ENCODE measurements at places on chromosomes 1 and 21.

- no peak for DNase-seq
These were observed 414.2 kb downstream of the PTPRU start for GRCh38 chr1:29650476-29650875.

DNA sequence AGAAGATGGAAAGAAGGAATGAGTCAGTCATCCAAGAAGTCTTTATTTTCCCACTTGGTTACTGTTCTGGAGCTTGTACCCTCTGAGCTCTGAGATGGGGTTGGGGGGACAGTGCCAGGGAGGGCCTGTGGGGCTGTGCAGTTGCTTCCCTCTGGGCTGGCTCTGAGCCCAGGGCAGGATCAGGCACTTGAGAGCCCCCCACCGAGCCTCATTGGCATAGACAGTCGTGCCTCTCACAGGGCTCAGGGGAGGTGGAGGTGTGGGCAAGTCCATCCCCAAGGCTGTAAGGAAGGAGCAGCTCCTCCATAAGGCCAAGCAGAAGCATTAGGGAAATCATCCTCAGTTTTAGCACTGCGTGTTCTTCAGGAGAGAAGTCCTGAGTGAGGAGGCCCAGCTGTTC, 2.5 kb upstream of the ARL8A start:
- DNase-seq, result no peak

DNA sequence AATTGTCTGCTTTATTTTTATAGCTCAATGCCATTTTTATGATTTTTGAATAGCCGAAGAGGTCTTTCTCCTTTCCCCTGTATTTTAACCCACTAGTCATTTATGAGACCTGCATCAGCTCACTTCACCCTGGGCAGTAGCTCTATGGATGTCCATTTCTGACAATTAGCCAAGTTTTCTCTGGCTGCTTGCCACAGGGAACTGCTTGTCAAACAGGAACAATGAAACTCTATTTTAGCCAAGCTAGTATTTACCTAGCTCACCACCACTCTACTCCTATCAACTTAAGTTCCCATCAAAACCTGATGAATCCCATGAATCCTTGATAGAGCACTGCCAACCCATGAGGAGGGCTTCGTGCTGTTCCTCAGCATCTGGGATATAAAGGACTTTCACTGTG, 406.7 kb downstream of the RWDD3 start:
- no peak for DNase-seq

GRCh38 chr1:93775224-93775623, 93.6 kb upstream of the BCAR3 start:
- no peak for DNase-seq

DNA sequence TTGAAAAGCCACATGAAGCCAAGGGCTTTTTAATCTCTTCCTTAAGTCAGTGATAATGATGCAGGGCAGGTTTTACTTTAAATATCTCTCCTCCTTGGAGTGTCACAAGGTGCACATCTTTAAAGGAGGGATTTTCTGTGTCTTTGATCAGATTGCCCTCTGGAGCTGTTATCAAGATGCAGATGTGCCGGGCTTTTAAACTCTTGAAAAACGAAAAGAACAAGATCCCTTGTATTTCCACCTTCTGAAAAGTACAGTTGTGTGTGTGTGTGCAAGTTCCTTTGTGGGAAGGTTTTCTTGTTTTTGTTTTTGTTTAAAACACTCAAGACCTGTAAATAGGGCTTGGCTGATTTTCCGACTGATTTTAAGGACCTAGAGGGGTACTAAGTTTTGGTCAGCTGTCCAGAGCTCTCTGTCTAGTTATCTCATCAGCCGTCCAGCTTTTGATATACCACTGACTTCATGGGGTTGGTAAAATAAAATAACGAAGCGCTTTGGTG, 1.6 kb downstream of the MARK1 start:
- DNase-seq, result no peak

DNA sequence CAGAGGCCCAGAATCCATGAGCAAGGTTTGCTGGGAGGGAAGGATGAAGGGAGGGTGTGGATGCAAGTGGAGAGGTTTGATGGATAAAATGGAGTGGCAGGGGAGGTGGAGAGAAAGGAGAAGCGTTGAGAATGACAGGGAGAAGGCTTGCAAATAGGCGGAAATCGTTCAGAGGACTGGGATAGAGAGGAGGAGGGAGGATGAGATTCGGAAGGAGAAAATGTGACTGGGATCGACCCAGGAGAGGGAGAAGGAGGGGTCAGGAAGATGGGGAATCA, 376 bp downstream of the AVPR1B start:
- DNase-seq, result no peak

DNA sequence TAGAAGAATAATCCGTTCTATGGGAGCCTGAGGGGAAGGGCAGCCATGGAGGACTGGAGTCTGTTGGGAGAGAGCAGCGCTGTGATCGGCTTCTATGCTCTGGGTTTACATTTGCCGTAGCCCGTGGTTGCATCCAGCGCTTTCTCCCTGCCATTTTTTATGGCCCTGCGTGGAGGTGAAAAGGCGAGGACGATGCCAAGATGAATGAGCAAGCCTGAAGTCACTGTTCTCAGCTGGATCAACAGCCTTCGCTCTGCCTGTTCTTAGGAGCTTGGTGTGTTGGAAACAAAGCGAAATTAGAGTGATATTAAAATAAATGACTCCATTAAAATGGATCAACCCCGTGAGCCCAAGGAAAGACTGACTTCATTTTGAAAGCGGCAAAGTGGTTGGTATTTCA, 120.2 kb downstream of the KCNJ6 start:
- no peak for DNase-seq

GRCh38 chr1:180912801-180913565, at the start of gene KIAA1614:
Gene KIAA1614 (plus strand): TSS chr1:180912897. CDS start chr1:180913244, 347 bp downstream.
- DNase-seq, result no peak

DNA sequence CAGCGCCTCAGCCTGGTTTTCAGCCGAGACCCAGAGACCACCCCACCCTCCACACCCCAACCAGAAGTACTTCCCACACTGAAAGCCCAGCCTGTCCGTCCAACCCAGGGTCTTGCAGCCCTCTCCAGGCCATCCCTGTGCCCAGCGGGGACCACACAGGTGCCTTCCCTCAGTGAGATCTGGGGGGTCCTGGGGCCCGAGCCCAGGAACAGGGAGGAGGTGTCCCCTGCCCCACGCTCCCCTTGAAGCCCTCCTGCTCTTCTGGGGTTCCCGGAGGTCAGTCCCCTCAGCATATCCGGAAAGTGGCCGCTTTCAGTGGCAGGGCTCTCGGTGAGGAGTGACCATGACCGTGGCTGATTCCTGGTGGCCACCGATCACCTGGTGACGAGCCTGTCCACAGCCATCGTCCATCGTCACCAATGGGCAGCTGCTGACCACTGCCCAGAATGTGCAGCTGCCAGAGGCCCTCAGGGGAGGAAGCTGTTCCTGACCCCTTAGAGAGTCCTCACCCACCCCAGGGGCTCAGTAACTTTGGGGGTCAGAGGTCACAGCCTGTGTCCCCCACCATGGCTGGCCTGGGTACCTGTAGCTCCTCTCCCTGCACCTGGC, 3.4 kb downstream of the TMEM240 start:
- DNase-seq, result no peak

DNA sequence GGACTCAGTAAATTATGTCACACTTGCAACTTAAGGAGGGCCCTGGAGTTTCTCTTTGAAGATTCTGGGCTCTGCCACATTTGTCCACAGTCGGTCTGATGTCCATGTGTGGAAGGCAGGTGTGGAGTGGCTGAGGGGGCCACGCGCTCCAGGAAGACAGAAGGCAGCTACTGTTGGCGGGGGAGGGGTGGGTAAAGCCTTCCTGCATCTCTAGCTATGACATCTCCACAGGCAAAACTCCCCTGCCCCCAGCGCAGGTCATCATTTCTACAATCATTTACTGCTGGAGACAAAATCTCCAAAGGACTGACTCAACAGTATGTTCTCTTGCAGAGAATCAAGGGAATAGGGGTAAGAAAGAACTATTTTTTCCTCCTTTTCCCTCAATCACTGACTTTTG, 11.4 kb upstream of the TSPEAR start:
- no peak for DNase-seq

DNA sequence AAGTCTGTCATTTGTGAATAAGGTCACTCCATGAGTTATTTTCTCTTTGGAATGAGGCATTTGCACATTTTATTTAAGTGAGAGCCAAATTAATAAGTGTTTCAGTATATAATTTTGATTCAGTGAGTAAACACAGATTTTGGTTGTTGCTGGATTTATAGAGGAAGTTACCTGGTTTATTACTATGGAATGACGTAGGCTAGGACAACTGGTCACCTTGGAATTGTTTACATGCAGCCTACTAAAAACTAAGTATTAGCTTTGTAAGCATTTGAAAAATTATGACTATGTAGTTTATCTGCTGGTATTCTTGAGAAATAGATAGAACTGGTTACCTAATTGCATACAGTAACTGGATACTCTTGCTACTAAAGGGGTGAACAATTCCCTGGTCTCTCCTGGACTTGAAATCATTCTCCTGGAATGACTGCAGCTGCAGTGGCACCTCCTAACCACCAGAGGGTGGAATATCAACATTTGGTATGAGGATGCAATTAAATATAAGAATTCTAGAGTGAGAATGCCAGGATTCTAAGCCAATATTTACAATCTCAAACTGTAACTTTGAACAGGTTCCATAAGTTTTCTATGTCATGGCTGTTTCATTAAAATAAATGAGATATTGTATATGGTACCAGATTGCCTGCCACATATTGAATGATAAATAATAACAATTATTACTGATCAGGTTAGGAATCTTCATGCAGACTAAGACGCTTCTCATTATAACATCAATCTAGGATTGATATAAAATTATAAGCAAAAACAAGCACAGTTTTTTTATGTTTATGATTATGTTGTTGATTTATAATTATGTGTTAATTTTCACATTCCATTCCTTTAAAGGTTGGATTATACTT, 3.5 kb upstream of the KRTAP27-1 start:
- DNase-seq, result no peak

DNA sequence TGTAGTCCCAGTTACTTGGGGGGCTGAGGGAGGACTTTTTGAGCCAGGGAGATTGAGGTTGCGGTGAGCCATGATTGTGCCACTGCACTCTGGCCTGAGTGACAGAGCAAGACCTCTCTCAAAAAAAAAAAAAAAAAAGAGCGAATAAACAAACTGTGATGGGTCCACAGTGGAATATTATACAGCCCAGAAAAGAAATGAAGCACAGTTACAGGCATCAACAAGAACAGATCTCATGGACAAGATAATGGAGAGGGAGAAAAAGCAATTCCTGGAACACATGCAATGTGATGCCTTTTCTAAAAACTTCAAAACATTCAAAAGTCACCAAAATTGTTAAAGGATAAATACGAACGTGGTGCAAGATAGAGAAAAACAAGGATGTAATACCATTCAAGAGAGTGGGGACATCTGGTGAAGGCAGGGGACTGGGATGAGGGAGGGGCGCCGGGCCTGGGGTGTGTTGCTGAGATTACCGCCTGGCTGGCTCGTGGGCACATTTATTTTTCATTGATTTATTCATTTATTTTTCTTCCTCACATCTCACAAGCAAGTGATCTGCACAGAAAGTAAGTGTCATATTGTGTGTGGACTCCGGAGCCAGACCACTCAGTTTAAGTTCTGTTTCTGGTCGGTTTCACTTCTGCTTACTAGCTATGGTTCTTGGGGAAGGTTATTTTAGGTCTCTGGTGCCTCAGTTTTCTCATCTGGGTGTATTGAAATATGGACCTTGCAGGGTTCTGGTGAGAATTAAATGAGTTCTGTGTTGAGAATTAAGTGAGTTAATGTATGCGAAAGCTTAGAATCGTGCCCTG, 30.1 kb downstream of the ABCG1 start:
- DNase-seq, result no peak

GRCh38 chr1:54125386-54126070, 27.3 kb downstream of the CDCP2 start:
- DNase-seq, result no peak
